ENCODE measurements at places on chromosomes 2 and 18. TPM values are rescaled to one million over a fixed set of nuclear protein-coding genes. Genes with fewer than 3 reads are reported as not detected.

GRCh38 chr18:47604021-47604420 is 326.4 kb downstream of the SMAD2 start:
- no peaks in the 10 kb centered on the region for H3K36me3 ChIP-seq
- H3K27ac ChIP-seq: no peak overlapping the region
- no peaks in the 10 kb centered on the region for H3K4me1 ChIP-seq
- no peak overlapping the region for H3K4me3 ChIP-seq
- DNase-seq: no peak

GRCh38 chr2:62785216-62785615 is 79.7 kb downstream of the EHBP1 start:
- no peak for DNase-seq
- H3K36me3 ChIP-seq: no peaks in the 10 kb centered on the region
- H3K4me3 ChIP-seq: no peak overlapping the region
- no peaks in the 10 kb centered on the region for H3K27me3 ChIP-seq

The UGT1A5 gene
- total RNA-seq: not detected

GRCh38 chr2:62724886-62725711 is 19.6 kb downstream of the EHBP1 start:
- peaks cover 4% of the 10 kb centered on the region for H3K4me1 ChIP-seq
- H3K27me3 ChIP-seq: no peaks in the 10 kb centered on the region
- no peak overlapping the region for H3K27ac ChIP-seq
- no peaks in the 10 kb centered on the region for H3K36me3 ChIP-seq
- H3K4me3 ChIP-seq: no peak overlapping the region

GRCh38 chr2:232889876-232890401 is 19.9 kb downstream of the SNORC start:
- H3K4me3 ChIP-seq: no peak overlapping the region
- peak; percentile 9 for DNase-seq
- H3K27ac ChIP-seq: no peak overlapping the region
- no peaks in the 10 kb centered on the region for H3K36me3 ChIP-seq
- peaks cover 15% of the 10 kb centered on the region for H3K4me1 ChIP-seq
- no peaks in the 10 kb centered on the region for H3K27me3 ChIP-seq
